ENCODE measurements at places on chromosomes 2 and 18. TPM values are rescaled to one million over a fixed set of nuclear protein-coding genes. Genes with fewer than 3 reads are reported as not detected.

GRCh38 chr2:172834881-172835280 is 99.2 kb downstream of the RAPGEF4 start:
- DNase-seq = no peak

- no peak for DNase-seq
Observed at GRCh38 chr18:62242955-62243354, 55.9 kb downstream of the RELCH start.

Gene TMEM131
- polyA plus RNA-seq = 14.3 TPM

- DNase-seq = no peak
Observed at GRCh38 chr2:188091220-188091619, 200.5 kb upstream of the GULP1 start.

DNA sequence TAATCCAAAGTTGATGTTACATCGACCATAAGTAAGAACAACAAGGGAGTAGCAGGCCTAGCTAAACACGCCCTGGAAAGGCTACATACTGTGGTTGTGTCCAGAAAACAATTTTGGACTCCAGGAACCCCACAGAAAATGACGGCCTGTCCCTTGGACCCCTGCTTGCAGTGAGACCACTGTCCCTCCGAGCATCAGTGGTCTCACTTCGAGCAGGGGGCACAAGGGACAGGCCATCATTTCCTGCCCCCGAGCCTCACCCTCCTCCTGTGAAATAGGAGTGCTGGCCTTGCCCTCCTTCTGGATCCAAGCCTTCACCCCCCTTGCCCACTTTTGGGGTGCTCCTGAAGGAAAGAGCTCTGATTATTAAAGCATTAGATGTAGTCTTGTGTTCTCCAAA is 144.4 kb downstream of the CTIF start:
- DNase-seq = no peak

GRCh38 chr18:21805771-21806366 is 65.3 kb downstream of the MIB1 start:
- DNase-seq = no peak

Gene RAX
- polyA plus RNA-seq = not detected

Gene FAHD2A
- polyA plus RNA-seq = 30.4 TPM

Gene DUSP2
- polyA plus RNA-seq = not detected

GRCh38 chr2:64213532-64214275 is 69.5 kb upstream of the PELI1 start:
- DNase-seq = no peak

- no peak for DNase-seq
Observed at GRCh38 chr2:217790681-217791392, 212.0 kb downstream of the TNS1 start.

Gene RGPD4
- polyA plus RNA-seq = not detected

DNA sequence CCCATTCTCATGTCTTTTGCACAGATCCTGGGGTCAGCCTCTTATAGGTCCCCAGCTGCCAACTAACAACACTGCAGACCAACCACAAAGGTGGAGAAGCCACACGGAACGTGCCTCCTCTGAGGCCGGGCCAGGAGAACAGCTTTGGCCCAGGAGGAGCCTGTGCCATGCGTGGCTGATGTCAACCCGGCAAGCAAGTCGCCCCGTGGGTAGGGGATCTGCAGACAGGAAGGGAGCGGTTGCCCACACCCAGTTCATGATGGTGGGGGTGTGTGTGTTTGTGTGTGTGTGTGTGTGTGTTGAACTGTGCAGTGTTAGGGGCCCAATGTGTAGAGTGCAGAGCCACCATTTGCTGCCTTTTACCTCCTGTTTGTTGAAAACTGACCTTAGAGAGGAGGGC is 2.4 kb upstream of the CLEC4F start:
- no peak for DNase-seq

Measured in K562 (cell line).